ENCODE measurements at places on chromosomes 16 and 17.
A peak's percentile ranks its signal among the peaks of the same experiment; 100 is the strongest.

GRCh38 chr17:6780001-6780400 is 4.0 kb downstream of the FBXO39 start:
- no peak for DNase-seq

GRCh38 chr17:75950855-75951554 is 10.2 kb upstream of the FBF1 start:
- DNase-seq = no peak

DNA sequence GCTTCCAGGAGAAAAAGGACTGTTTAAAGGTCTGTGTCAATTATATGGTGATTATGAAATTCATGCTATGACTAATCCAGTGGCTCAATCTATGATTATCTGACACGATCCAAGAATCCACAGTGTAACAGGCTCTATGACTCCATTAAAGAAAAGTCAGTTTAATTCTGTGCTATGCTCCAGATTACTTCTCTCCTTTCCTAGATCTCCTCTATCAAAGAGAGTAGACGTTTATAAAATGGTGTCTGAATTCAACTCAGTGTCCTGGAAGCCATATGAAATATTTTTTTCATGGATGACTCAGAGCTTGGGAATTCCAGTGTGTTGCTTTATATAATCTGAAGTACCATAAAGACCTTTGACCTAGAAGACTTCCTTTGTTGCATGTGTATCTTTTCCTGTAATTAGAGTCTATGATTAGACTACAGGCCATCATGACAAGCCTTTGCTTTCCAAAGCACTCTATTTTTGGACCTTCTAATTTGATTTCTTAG is 27.0 kb upstream of the NF1 start:
- DNase-seq = no peak

GRCh38 chr16:84555418-84556196 is 51.1 kb upstream of the MEAK7 start:
- DNase-seq = no peak

DNA sequence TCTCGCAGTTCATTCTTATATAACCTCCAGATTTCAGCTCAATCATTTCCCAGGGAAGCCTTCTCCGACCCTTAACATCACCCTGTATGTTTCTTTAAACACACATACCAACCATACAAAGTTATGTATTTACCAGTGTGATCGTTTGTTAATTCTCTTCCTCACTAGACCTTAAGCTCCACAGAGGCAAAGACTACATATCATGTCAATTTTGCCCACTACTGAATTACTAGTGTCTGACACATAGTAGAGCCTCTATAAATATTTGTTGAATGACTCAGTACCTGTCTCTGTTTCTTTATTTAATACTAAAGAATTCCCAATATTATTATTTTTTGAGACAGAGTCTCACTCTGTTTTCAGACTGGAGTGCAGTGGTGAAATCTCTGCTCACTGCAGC is 137.2 kb downstream of the SHISA9 start:
- DNase-seq = no peak

DNA sequence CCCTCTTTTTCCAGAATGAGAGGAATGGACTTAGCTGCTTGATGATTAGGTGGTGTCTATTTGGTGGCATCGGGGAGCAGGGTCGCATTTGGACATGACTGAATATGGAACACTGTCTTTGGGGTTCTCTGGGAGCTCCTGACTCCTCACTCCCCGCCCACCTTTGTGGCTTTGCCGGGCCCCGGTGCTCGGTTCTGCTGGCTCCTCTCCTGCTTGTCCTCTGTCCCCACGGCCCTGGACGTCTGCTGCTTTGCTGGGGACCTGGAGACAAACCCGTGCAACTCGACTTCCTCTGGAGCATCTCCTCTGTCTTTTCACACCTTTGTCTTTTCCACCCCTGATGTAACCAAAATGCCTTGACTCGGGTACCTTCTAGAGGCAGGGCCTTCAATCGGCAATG is 135.7 kb downstream of the IRX3 start:
- DNase-seq = no peak

- peak; percentile 53 for DNase-seq
Measured at GRCh38 chr16:16071631-16072244, 122.3 kb downstream of the ABCC1 start.

DNA sequence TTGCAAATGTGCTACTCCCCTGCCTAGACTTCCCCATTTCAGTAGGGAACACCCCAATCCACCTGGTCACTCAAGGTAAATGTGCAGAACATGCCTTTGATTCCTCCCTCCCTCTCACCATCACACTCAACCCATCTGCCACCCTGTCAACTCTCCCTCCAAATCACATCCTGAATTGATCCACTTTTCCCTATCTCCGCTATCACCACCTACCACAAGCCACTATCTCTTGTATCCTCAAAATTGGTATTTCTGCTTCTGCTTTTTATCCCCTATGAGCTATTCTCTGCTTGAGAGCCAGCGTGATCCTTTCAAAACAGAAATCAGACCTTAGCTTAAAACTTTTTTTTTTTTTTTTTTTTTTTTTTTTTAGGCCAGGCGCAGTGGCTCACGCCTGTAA is 5.4 kb upstream of the NOL11 start:
- no peak for DNase-seq

DNA sequence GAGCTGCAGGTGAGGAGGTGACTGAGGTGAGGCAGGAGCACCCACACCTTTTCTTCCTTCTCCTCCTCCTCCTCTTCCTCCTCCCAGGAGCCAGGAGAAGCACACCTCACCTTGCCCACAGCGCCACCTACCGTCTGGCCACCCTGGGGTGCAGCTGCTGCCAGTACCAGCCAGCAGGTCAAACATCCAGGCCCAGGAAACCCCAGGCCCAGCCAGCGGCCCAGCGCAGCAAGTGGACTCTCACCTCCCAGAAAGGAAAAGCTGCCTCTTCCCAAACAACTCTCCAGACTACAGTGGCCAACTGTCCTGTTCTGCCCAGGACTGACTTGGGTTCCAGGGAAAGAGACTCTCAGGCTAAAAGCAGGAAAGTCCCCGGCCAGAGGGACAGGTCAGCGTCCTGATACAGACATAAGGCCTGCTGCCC is 22.7 kb downstream of the PEMT start:
- no peak for DNase-seq

- DNase-seq = no peak
Measured at GRCh38 chr17:42522263-42522790, 13.7 kb upstream of the NAGLU start.

DNA sequence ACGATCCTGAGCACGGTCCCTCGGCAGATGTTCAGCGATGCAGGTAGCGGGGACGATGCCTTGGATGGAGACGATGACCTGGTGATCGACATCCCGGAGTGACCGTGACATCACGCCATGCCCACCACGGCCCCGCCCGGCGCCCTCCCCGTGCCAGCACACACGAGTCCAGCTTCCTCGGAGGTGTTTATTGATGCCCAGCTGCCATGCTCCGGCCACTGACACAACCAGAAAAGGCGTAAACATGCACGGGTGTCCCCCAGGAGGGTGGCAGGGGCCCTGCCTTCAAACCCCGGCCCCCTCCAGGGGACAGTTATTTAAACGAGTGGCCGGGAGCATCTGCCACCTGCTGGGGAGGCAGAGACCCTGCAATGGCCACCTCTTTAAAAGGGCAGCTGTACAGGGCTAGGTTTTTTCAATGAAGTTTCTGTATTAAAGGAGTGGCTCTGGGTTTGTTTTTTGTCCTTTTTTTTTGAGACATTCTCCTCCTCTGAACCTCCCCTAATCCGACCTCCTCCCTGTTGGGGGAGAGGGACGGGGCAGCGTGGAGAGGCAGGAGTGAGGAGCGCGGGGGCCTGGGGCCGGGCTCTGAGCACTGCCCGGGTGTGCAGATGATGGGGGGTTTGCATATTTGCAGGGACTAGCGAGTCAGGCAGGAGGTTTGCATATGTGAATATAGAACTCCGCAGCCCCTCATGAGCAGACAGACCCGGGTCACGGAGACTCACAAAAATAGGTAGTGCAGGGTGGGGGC is 5.3 kb downstream of the DOC2A start:
- no peak for DNase-seq

GRCh38 chr17:29617481-29618271 is 5.0 kb downstream of the CORO6 start:
- no peak for DNase-seq

GRCh38 chr16:68069511-68070248 is 15.5 kb upstream of the NFATC3 start:
- DNase-seq = no peak
